ENCODE measurements at places on chromosomes 1 and 21.

DNA sequence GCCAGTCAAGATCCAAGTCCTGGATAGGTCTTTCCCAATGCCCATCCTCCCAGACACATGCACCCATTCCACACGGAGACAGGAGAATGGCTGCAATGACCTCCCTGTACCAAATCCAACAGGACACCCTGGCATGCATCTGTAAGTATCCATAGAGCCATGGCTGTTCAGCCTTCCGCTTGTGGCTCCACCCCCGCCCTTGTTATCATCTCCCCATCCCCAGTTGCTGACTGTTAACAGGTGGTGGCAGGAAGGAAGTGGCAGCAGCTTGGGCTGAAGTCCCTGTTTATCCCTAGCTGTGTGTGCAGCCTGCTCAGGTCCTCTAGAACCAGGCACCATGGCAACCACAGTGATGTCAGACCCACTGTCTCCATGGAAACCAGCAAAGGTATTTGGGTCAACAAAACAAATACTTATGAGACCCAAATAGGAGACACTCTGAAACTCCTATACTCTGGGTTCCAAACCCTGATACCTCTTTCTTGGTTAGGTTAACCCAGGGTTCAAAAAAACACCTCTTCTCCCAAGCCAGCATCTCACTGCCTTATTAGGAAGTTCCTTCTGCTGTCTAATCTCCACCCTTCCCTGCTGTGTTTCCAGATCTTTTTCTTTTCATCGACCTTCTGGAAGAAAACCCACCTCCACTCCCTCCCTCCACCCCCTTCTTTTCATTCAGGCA lies 721 bp downstream of the PBXIP1 start:
- DNase-seq: peak; percentile 75

DNA sequence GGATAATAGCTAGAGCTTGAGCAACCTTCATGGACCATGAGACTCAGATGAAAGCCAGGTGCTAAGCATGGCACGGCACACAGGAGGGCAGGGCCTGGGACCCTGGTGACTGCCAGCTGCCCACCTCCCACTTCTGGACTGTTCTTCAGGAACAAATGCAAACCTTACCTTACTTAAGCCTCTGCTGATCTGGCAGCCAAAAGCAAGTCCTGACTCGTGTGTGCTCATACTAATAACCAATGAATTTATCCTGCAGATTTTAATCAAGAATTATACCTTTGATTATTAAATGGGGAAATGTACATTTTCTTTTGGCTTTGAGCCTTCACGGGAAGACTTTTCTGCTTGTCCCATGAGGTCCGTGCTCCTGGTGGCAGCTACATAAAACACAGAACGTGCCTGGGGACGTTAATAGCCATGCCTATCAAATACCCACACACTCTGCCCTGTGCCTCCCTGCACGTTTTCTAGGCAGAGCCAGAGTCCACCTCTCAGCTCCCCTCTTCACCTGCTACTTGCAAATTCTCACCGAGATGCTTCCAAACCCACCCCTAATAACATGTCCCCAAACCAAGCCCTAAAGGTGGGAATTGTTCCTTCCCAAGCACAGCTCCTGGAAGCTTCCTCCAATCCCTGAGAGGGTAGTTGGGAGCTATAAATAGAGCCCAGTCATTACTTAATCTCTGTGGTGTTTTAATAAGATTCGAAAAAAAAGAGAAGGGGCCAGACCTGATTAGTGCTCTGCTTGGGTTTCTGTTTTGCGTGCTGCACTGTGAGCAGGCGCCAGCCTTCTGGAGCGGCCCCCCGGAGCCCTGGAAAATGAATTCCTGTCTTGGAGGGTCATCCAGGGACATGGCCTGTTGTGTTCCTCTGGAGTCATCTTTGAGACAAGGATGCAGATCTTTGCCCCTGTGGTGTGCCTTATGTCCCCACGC lies 33.5 kb downstream of the SLC1A7 start:
- DNase-seq: no peak

DNA sequence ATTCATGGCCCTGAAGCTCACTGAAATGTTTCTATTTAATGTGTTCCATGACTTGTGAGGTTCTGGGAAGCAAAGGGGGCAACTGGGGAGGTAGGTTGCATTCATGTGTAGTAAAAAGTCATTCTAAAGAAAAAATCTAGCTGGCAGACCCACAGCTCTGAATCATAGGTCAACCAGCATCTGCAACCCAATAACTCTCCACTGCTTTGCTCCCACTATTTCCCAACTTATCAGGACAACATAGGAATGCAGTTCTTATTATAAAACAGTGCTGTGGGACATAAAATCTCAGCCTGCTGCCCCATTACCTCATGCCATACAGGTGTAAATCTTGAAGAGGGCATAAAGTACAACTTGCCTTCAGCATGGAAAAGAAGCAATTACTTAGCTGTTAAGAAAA lies 576.1 kb upstream of the PTBP2 start:
- DNase-seq: no peak

GRCh38 chr1:43305926-43306687 lies 5.3 kb downstream of the TIE1 start:
- no peak for DNase-seq

DNA sequence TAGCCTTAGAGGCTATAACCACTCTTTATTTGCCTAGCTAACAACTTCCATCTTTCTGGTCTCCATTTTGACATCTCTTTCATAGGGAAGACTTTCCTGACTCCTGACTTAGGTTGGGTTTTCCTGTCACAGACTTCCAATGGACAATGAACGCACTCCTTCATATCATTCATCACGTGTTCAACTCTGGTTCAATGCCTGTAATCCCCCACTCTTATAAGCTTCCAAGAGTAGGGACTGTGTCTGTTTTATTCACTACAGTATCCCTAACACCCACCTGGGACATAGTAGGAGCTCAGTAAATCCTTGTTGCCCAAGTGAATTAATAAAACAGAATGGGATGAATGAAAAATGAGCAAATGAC lies 4.6 kb downstream of the SLAMF1 start:
- DNase-seq: no peak

- DNase-seq: no peak
Measured at GRCh38 chr21:8993284-8993942, 1528.0 kb upstream of the TPTE start.

GRCh38 chr21:45383615-45384201 lies 21.3 kb upstream of the COL18A1 start:
- no peak for DNase-seq

GRCh38 chr21:46662765-46663500 lies 27.5 kb downstream of the PRMT2 start:
- DNase-seq: no peak

- DNase-seq: peak; percentile 48
Measured at GRCh38 chr1:91731815-91732214, 154.1 kb downstream of the TGFBR3 start.

DNA sequence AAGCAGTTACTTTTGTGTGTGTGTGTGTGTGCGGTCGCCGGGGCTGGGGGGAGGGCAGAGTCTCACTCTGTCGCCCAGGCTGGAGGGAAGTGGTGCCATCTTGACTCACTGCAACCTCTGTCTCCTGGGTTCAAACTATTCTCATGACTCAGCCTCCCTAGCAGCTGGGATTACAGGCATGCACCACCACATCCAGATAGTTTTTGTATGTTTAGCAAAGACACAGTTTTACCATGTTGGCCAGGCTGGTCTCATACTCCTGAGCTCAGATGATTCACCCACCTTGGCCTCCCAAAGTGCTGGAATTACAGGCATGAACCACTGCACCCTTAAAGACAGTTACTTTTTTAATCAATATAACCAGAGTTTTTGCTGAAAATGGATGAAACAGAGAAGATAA lies 207.0 kb downstream of the PTPRC start:
- DNase-seq: no peak

DNA sequence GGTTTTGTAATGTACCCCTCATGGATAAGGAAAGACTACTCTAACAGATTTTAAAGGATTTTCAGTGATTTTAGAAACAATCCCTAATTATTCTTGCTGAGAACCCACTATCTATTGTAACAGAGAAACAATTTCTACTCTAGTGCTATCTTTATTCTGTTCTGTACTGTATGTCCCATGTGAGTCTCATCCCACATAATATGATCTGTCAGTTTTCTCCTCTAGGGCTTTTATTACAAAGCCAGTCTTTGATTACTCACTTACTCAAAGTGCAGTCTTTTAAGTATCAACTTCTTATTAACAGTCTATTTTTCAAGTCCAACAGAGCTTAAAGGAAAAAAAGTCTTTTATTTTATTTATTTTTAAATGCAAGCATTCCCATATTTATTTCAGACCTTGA lies 54.8 kb downstream of the CTH start:
- no peak for DNase-seq

DNA sequence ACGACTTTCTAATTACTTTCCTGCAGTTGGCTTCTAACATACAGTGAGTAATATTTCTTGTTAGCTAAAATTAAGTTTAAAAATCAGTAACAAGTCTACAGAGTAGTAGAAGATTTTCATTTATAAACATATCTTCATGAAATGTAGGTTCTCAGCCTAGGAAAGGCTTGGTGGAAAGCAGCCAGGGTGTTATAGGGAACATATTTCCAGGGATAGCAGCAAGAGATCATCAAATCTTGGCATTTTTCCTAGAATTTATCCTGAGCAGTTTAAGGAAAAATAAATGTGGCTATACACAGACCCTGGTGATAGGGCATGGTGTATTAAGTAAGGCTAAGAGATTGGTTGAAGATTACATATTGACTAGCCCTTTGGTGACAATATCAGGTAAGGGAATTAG lies 203.5 kb upstream of the NEGR1 start:
- no peak for DNase-seq

- no peak for DNase-seq
Measured at GRCh38 chr21:37005548-37006485, 685 bp upstream of the RIPPLY3 start.

DNA sequence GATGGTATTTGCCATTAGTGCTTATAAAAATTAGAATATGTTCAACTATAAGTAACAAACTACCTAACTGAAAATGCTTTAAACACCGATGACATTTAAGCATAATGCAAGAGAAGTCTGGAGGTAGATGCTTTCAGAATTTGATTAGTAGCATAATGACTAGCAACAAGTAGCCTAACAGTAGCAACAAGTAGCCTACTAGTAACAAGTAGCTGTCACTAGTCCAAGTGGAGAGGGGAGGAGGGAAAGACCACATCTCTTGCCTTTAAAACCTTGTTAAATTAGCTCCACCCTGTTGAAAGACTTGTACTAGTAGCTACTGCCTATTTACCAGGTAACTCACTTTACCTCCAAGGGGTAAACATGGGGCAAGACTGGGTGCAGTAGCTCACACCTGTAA lies 7.9 kb downstream of the GPR88 start:
- no peak for DNase-seq

DNA sequence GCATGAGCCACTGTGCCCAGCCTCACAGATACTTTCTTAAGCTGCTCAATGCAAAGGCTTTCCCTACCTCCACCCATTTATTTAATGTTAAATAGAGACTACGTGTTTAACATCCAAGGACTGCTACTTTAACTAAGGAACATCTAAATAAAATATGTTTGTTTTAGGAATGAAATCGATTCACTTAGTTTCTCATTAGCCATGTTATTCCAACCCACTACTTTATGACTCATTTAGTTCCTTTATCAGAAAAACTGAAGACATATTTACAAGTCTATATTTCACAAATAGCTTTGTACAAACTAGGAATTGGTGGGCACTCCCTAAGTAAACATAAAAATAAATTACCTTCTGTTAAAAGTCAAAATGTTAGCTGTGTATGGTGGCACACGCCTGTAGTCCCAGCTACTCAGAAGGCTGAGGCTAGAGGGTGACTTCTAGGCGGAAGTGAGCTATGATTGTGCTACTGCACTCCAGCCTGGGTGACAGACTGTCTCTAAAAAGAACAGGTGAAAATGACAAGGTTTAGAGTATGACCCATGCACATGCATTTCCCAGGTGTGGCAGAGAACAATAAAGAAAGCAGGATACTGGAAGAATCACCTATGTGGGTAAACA lies 39.9 kb upstream of the AK4 start:
- no peak for DNase-seq

- DNase-seq: no peak
Measured at GRCh38 chr1:87684194-87684593, 355.5 kb downstream of the LMO4 start.

DNA sequence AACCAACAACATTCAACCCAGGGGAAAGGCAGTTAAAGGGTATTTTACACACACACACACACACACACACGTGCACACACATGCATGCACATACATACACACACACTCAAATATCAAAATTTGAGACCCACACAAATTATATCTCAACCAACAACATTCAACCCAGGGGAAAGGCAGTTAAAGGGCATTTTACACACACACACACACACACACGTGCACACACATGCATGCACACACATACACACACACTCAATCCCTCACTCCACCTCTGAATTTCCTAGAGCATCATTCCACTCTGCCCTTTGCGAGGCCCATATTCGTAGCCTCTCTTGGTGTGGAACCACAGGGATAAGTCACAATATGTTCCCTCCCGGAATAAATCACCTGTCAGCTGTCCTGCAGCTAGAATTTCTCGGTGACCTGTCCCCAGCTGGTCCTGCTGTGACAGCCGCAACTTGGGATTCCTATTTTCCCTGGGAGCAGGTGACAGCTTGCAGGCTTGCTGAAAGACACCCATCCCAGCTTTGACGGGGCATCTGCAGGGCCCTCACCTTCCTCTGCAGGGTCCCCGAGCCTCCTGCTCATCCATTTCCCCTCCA lies 122.7 kb downstream of the PSMG1 start:
- DNase-seq: no peak

GRCh38 chr1:19618428-19618827 lies 25.7 kb upstream of the NBL1 start:
- DNase-seq: no peak

DNA sequence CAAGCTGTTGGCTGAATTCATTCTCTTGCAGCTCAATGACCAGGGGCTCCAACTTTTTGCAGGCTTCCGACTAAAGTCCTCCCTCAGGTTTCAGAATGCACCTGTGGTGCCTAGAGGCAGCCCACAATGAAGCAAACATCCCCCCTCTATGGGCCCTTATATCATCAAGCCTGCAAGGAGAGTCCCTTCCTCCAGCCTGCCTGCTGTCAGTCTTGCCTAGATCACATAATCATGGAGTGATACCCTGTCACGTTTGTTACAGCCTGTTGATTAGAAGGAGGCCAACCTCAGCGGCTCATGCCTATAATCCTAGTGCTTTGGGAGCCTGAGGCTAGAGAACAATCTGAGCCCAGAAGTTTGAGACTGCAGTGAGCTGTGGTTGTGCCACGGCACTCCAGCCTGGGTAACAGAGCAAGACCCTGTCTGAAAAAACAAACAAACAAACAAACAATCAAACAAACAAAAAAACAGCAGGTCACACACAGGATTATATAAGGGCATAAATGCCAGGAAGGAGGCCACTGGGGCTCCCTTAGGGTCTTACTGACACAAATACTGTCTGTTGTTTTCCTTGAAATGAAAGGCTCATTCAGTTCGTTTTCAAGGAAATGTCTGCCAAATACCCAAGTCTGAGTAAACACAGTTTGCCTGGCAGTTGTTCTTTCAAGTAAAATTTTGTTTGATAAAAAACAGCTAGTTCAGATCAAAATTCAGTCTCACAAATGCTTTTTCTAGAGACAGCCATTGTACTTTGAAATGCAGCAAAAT lies 4.7 kb upstream of the SPRR3 start:
- no peak for DNase-seq
